ENCODE measurements at places on chromosomes 16 and 17. TPM values are rescaled to one million over a fixed set of nuclear protein-coding genes. Genes with fewer than 3 reads are reported as not detected.

HOXB13 gene
- total RNA-seq = not detected

DHRS7C gene
- total RNA-seq = not detected

WIPF2 gene
- total RNA-seq = 8.8 TPM

ARHGAP27 gene
- total RNA-seq = 4.2 TPM

TBC1D3I gene
- total RNA-seq = not detected

TBC1D3G gene
- total RNA-seq = not detected

PPY gene
- not detected for total RNA-seq

CSH1 gene
- total RNA-seq = not detected

TMEM235 gene
- total RNA-seq = not detected

MARCHF10 gene
- 0.69 TPM for total RNA-seq

CHMP6 gene
- total RNA-seq = 22.6 TPM

CA4 gene
- total RNA-seq = 1.8 TPM

DNASE1L2 gene
- 2.8 TPM for total RNA-seq

ZNF668 gene
- total RNA-seq = 7.6 TPM

FSCN2 gene
- 1.4 TPM for total RNA-seq

FNDC8 gene
- total RNA-seq = not detected

GPRC5C gene
- total RNA-seq = 9.9 TPM

CACNG5 gene
- 12.2 TPM for total RNA-seq

MT1X gene
- total RNA-seq = 14.3 TPM

TNK1 gene
- 1.4 TPM for total RNA-seq

SGF29 gene
- total RNA-seq = 16.1 TPM

HSD17B2 gene
- 0.46 TPM for total RNA-seq

UTP18 gene
- total RNA-seq = 45.2 TPM

VASN gene
- total RNA-seq = 3.0 TPM

NOD2 gene
- 0.69 TPM for total RNA-seq

SPHK1 gene
- 1.4 TPM for total RNA-seq

CD300LD gene
- total RNA-seq = not detected

HOXB5 gene
- not detected for total RNA-seq

MT1A gene
- not detected for total RNA-seq

ACOX1 gene
- 93.2 TPM for total RNA-seq

CEP112 gene
- 40.6 TPM for total RNA-seq

NECAB2 gene
- 81.4 TPM for total RNA-seq
